ENCODE measurements at places on chromosomes 2 and 18. TPM values are rescaled to one million over a fixed set of nuclear protein-coding genes. Genes with fewer than 3 reads are reported as not detected.
A peak's percentile ranks its signal among the peaks of the same experiment; 100 is the strongest.

DNA sequence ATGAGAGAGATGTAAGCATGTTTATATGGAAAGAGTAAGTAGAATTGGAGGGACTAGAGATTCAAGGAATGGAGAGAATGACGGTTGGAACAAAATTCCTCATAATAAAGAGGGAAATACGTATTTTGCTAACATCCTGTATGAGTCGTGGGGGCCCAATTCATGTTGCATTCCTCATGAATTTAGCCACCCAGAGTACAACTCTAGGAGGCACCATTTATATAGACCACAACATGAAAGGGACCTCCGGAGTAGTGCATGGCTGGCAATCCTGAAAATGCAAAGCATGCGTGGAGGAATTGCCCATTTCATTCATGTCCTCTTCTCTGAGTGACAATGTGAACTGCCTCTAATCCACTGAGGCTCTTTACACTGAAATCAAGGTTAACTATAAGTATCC lies 168.2 kb downstream of the ZEB2 start:
- peak; percentile 26 for DNase-seq

GRCh38 chr2:60275958-60276357 lies 277.5 kb downstream of the BCL11A start:
- no peak for DNase-seq

- peak; percentile 15 for DNase-seq
Observed at GRCh38 chr2:28165087-28165635, 227.5 kb upstream of the FOSL2 start.

GCKR gene
- polyA plus RNA-seq, result 0.35 TPM

RGPD3 gene
- polyA plus RNA-seq, result 0.07 TPM

DNA sequence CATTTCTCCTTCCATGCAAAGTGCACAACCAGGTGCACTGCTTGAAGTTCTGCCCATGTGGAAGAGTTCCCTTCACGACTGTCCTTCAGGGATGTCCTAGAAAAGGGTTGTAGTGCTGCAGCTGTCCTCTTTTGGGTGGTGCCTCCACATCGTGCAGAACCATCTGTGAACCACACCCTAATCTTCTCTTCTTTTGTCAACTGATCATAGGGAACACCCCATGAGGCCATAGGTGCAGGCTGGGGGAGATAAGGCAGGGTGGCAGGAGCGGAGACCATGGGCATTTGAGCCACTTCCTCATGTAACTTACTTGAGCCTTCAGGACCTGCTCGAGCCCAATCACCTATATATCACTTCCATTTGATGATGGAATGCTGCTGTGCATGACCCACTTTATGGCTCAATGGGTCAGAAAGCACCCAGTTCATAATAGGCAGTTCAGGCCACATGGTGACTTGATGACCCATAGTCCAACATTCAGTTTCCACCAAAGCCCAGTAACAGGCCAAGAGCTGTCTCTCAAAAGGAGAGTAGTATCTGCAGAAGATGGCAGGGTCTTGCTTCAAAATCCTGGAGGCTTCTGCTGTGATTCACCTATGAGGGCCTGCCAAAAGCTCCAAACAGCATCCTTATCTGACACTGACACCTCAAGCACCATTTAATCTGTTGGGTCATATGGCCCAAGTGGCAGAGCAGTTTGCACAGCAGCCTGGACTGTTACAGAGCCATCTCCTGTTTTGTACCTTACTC lies 84.7 kb upstream of the CYRIA start:
- DNase-seq, result no peak

DNA sequence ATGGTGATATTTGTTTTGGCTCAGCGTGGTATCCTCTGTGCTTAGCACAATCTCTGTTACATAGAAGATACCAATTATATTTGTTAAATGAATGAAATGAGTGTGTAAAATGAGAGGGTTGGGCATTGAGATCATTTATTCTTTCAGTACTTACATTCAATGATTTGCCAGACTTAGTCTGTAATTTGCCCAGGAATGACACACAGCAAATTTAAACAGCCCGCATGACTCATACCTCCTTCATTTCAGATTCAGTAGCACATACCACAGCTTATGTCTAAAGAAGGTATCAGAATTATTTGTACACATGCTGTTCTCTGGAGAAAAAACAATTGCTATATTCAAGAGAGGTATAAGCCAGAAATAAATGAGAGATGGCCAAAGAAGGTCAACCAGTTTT lies 37.0 kb downstream of the KLHL14 start:
- DNase-seq, result peak; percentile 31

DNA sequence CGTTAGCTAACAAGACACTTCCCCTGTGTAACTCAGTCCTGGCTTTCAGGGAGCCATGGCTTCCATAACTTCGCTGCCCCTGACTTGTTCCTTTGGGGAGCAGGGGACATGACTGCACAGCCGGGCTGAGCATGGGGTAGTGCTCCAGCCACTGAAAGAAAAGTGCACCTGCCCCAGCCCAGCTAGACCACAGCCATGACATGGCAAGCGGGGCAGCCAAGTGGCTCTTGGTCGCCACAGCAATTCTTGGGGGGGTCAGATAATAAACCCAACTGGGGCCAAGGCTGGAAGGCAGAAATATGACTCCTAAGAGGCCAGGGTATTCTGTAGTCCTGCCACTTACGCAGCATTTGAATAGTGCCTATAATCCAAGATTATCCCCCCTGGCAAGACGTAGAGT lies 289.1 kb downstream of the GBX2 start:
- DNase-seq, result no peak

IL36RN gene
- not detected for polyA plus RNA-seq

DNA sequence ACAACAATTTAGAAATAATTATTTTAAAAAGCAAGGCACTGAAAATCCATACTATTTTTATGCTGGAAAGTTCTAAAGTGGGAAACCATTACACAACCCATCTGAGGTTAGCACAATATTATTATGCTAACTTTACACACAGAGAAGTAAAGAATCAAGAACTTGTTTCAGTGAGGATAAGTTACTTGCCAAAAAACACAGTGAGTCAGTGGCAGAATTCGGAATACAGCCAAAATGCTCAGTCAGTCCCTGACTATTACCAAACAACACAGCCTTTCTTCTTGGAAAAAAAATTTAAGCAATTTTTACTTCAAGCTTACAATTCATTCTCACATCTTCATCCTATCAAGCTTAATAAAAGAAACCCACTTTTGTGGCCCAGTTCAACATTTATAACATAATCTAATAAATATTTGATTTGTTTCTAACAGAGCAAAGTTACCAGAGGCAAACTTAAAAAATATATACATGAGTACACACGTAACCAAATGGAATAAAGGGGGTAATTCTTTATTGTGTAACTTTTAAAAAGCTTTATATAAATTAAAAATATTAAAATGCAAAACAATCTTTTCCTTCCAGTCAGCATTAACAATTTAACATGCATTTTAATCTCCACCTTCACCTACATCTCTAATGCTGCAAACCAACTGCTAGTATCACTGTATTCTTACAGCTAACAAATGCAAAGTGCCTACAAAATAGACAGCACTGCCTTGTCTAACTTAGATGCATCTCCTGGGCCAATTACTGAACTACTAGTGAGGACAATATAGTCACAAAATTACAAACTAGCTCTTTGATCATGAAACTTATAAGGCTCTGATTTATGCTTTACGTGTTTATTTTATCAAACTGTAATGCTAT lies 55.2 kb downstream of the CCDC88A start:
- DNase-seq, result peak; percentile 96

DNA sequence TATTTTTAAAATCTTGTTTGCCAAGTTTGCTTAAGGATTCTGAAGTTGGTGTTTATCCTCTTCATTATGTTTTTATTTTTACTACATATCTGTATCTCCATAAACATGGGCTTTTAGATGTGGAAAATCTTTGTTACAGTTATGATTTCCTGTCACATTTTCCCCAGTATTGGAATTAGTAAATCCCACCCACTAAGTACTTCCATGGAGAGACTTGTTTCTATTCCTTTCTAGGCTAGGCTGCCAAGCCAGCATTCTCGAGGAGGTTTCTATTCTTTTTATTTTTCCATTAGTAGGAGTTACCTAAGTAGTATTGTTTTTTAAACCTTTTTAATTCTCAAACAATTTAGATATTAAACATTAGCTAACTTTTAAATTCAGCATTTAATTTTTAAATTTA lies 22.1 kb downstream of the PKP4 start:
- DNase-seq, result no peak

- DNase-seq, result no peak
Observed at GRCh38 chr2:120052597-120052996, 39.7 kb downstream of the EPB41L5 start.

DNA sequence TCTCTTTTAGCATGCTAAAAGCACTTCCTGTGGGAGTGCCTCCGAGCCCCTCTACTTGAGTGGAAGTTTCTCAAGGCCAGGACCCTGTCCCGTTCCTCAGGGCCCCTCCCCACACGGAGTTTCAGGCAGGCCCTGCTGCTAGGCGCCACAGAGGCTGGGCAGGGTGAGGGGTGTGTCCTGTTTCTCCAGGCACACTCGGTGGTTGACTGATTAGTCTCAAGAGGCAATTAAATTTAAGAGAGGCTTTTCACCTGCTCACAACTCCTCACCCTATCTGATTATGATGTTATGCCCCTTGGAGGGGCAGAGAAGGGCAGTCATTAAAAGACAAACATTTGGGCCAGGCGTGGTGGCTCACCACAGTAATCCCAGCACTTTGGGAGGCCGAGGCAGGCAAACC lies 160.8 kb upstream of the HAAO start:
- DNase-seq, result no peak

- no peak for DNase-seq
Observed at GRCh38 chr2:204989877-204990276, 444.6 kb downstream of the PARD3B start.

HOXD9 gene
- polyA plus RNA-seq, result not detected

Measured in fibroblast of lung (primary cell).